ENCODE measurements at places on chromosomes 5 and 9.

DNA sequence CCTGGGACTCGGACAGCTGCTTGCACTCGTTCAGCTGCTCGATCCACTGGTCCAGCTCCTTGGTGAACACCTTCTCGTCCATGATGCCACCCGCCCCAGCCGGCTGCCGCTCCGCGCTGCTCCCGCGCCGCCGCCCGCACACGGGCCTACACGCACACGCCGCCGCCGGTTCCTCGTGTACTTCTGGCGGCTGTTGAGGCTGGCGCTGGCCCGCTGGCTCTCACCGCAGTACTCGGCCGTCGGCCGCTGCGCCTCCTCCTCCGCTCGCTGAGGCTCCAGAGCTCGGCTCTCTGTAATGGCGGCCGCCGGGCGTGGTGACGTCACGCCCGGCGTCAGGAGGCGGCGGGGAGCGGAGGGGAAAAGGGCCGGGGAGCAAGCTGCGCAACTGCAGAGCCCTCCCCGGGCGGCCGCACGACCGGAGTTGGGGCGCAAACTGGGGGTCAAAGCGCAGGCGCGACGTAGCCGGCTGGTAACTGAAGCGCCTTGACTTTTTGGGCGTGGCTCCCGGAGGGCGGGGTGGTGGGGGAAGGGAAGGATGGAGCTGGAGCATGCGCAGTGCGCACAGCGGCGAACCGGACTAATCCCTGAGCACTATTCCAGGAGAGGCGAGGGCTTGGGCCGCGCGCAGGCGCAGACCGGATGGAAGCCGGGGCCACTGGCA, at the start of gene PPP2CA:
Gene PPP2CA (minus strand): TSS at position 294 of the 661 bp plus-strand sequence. CDS start 212 bp downstream, at position 82.
- peak; percentile 98 for DNase-seq

DNA sequence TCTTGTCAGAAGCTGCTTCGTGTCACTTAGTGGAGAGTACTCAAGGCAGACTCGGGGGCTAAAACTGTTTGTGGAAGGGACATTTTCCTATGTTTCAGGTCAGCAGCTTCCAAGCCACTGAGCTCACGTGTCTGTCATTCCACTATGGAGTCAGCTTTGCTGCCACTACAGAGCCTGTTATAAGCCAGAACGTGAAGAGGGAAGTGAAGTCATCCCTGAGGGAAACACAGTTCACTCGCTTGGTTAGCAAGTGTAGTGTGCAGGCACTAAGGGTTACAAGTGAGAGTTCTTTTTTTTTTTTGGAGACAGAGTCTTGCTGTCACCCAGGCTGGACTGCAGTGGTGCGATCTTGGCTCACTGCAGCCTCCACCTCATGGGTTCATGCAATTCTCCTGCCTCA, 24.5 kb upstream of the LTC4S start:
- no peak for DNase-seq

DNA sequence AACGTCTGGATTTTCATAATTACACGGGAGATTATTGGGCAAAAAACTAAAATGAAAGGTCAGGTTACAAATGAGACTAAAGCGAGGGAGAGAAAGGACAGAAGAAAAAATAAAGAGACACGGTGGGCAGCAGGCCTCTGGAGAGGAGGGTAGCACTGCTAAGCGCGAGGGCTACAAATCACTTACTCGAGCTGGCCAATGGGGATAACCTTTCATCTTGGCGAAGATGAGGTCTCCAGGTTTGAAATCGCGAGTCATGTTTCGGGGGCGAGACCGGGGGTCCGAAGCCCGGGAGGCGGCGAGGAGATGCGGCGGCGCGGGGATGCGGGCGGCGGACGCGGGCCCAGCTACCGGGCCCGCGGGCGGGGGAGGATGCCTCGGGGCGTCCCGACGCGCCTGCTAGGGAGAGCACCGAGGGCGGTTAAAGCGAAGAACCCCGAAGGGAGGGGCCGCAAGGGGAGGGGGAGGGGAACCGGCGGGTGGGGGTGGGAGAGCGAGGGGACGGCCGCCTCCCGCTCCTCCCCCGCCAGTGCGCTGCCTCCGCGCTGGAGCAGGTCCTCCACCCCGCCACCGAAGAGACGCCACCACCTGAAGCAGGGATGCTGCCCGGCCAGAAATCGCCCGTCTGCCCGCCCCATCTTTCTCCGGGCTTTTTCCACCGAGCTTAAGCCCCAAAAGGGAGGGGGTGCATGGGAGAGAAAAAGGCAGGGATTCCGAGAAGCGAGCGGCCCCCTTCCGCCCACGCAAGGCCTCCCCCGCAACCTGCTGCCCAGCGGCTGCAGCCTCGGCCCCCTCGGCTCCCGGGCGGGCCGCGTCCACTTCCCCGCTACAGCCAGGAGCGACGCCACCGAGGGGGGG, 610 bp downstream of the PSIP1 start:
- DNase-seq, result peak; percentile 8

DNA sequence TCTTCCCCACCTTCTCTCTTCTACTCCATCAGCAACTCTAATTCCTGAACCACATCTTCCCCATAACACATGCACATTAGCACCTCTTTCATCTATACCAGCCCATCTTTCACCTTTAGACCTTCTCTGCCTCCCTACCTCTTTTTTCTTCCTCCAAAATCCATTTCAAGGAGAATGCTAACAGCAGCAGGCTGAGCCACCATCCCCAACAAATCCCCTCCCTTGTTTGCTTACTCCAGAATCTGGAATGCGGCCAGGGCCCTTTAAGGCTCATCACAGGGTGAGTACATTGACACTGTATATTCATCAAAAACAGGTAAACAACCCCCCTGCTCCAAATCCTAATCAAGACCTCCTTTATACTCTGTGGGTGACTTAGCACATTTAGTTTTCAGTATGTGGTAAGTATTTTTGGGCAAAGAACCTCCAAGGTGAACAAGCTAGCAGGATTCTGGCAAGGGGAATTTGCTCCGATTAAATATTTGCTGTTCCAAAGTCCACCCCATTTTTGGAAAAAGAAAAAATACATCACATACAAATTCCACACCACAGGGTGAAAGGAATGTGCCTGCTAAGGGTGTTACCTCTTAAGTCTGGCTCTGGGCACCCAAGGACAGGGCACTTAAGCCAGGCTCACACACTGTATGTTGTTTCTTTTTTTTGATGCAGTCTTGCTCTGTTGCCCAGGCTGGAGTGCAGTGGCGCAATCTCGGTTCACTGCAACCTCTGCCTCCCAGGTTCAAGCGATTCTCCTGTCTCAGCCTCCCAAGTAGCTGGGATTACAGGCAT, 71.4 kb downstream of the SERINC5 start:
- no peak for DNase-seq

- DNase-seq, result no peak
Measured at GRCh38 chr5:98907951-98908350, 20.9 kb downstream of the CHD1 start.

GRCh38 chr5:151056379-151057325, 24.2 kb downstream of the TNIP1 start:
- DNase-seq, result no peak

DNA sequence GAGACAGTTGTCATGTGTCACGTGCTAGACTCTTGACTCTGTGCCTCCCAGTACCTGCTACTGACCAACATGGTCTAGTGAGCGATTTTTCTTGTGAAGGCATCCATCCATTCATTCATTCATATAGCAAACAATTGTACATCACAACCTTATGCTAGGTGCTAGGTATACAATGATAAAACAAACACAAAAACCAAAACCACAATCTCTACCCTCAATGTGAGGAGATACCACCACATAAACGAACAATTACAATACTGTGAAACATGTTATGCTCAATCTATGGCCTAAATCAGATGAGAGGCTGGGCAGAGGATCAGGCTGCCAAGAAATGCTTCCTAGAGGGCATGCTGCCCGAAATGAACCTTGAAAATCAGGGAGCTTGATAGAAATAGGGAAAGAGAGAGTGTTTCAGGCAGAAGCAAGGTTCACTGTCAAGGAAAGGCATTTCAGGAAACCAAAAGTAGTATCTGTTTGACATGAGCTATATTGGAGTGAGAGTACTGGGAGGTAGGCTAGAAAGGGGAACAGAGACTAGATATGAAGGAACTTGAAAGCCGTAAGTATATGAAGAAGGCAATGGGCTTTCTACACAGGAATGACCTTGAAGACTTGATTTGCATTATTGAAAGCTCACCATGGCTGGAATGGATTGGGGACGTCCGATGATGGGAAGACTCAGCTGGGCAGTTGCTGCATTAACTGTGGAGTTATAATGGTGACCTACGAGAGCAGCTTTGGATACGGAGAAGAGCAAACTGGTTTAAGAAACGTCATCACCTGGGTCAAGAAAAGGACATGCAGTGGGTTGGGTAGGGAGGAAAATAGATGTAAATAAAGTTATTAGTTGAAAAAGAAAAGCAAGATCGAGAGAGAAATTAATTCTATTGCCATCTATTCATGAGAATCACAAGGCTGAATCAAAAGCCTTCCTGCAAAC, 90.1 kb downstream of the THBS4 start:
- no peak for DNase-seq

DNA sequence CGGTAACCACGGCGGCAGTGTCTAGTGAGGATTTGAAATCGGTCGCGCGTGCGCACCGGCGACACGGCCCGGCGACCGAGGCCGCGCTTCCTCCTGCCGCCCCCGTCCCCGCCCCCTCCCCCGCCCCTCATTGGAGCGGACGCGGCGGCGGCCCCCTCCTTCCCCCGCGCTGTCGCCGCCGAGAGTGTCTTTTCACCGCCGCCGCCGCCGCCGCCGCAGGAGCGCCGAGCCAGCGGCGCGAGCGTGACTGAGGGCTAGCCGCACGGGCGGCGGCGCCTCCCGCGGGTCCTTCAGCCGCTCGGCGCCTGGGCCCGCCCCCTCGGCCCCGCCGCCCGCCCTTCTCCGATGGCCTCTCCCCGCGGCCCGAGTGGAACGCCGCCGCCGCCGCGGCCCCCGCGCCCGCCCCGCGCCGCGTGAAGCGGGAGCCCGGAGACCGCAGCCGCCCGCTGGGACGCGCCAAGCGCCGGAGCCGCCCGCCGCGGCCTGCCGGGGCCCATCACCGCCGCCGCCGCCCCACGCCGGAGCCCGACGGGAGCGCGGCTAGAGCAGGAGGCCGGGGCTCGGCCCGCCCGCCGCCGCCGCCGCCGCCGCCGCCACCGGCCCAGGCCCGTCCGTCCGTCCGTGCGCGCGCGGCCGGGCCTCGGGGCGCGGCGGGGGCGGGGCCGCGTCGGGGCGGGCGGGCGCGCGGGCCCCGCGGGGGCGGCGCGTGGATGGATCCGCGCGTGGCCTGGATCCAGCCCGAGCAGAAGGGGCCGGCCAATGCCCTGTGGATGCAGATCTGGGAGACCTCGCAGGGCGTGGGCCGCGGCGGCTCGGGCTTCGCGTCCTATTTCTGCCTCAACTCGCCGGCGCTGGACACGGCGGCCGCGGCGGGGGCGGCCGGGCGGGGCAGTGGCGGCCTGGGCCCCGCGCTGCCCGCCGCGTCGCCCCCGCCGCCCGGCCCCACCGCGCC, at the start of gene TENT4A:
Gene TENT4A (plus strand): TSS at position 159 of the 952 bp plus-strand sequence. CDS start 552 bp downstream, at position 711.
- no peak for DNase-seq

- DNase-seq, result no peak
Measured at GRCh38 chr9:76692458-76693129, 71.6 kb upstream of the PCA3 start.

DNA sequence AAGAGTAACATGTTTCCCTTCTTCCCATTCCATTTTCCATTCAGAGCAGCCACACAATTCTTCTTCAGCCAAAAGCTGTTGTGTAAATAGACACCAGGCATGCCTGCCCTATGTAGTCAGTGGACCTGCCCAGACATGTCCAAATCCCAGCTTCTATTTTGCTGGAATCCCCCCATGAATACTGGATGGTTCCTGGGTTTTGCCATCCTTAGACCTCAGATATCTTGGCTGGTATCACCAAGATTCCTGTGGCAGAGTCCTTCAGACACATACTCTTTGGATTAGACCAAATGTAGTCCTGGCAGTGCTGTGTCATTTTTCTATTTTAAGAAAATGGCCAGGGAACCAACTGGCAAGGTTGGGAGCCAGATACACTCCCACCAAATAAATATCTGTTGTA, 10.3 kb downstream of the FST start:
- no peak for DNase-seq

DNA sequence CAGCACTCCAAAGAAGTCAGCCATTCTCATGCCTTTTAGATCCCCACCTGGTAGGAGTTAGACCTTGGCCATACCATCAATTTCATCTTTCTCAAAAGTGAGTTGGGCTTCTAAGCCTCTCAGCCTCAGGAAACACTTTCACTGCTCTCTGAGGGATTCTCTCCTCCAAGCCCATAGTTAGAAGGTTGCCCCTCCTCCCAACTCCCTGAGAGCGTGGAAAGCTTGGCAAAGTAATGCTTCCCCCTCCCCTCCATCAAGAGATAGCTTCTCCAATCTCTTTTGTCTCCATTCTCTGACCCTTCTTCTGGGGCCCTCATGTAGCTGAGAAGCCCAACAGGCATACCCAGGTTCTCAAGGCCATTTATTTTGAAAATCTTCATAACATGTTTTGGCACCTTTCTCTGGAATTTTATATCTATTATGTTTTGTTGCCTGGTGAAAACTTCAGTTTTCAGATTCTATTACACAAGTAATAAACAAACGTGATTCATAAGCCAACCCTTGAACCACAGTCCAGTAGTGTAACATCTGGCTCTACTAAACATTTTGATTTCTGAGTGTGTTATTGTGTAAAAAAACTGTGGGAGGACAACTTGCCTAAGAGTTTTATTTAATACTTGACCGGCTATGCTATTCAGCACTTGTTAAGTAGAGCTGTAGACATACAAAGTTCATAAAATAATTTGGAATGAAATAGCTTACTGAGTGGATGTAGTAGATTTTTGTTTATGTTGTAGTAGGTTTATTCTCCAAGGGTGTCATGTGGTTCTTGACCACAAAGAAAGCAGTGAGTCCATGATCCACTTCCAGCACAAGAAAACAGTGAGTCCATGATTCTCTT, 17.1 kb downstream of the LVRN start:
- no peak for DNase-seq

- no peak for DNase-seq
Measured at GRCh38 chr5:54637654-54638053, 120.1 kb downstream of the SNX18 start.

DNA sequence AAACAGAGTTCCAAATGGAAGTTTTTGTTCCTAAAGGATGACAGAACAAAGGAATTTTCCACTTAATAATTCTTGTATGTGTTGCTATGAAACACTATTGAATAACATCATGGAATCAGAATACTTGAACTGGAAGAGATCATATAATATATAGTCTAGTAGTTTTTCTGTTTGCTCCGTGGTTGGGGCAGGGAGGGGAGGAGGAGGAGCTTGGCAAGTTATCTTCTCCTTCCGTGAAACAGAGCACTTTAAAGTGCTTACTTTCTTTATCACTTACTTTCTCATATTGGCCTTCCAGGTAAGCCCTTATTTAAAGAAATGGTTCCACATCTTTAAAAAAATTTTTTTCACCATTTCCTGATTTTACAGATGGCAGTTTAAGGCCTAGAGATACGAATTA, 165.9 kb upstream of the TLX3 start:
- no peak for DNase-seq

- no peak for DNase-seq
Measured at GRCh38 chr5:115530426-115530825, 14.1 kb downstream of the FEM1C start.

DNA sequence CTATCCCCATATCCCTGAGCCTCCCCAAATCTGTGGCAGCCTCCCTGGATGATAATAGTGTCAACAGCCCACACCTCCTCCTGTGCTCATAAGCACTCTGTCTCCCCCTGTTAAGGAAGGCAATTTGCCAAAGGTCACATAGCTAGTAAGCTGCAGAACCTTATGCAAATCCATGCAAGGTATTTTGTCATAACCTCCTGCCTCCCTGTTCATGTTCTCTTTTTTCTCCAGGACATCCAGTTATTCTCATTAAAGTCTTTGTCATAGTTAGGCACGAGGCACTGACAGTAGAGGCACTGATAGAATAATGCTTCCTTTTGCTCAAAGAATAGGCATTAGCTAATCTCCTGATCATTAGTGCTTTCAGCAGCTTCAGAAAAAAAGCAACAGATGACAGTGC, 10.2 kb upstream of the AUH start:
- DNase-seq, result no peak

Data from stimulated activated CD8-positive, alpha-beta memory T cell treated with anti-CD3 and anti-CD28 coated beads, Interleukin-2, amount 100 ng/mL, for 1 hour (primary cell).